H1 (cell line): ENCODE measurements at places on chromosomes 1 and 21.

DNA sequence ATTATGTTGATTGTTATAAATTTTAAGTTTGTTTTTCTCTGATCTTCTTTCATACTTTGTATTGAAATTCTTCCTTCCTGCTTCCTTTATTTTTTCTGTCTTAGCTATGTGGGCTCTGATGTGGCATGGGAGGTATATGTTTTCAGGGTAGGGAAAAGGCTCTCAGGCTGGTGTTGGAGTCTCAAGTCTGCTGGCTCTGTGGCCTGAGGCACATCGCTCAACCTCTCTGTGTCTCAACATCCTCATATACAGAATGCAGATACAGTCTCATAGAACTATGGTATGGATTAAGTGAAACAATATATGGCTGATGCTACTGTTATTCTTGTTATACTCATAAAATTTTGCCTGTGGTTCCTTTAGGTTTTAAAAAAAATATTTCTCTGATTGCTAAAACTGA is 105.9 kb downstream of the KCNN3 start:
- no peak for DNase-seq
- H3K4me3 ChIP-seq = no peak overlapping the region
- H3K27me3 ChIP-seq = peaks cover 2% of the 10 kb centered on the region; the same call in 1 of the 2 replicates
- H3K4me1 ChIP-seq = no peaks in the 10 kb centered on the region
- no peaks in the 10 kb centered on the region for H3K36me3 ChIP-seq

DNA sequence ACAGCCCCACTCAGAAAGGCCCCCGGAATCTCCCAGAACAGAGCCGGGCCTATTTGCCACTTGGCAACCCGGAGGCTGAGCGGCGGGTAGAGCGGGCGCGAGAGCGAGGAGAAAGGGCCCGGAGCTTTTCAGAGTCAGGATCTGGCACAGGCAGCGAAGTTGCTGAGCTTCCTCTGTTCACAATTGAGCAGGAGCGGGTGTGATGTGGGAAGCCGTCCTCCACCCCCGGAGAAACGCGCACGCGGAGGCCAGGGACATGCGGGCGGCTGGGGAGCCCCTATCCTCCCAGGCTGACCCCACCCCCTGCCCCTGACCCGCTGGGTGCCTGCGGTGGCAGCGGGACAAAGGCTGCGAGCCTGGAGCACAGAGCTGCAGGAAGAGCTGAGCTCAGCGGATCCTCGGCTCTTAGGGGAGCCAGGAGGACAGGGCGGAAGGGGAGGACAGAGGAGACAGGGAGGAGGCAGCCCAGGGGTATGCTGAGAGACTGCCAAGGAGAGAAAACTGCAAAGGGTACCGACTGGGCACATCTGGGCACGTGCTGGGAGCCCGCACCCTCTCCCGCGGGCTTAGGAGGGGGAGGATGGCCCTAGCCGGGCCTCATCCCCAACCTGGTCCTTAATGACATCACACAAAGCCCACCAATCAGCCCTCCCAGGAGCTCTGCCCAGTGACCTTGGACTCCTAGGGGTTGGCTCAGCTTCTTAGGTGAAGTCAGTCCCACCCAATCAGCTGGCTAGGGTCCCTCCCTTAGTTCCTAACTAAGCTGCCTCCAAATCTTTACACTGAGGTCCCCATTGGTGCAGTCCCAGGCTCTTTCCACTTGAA is 9.3 kb downstream of the KIF21B start:
- H3K36me3 ChIP-seq = no peaks in the 10 kb centered on the region
- DNase-seq = peak; percentile 79
- H3K4me3 ChIP-seq = no peak overlapping the region
- 0 out of 2 replicates have a peak overlapping the region, but pooled peaks have one; percentile 11 for H3K27ac ChIP-seq
- no peaks in the 10 kb centered on the region for H3K4me1 ChIP-seq

GRCh38 chr1:20386323-20387081 is 95.8 kb downstream of the VWA5B1 start:
- no peak for DNase-seq
- peaks cover 3% of the 10 kb centered on the region; the same call in 1 of the 2 replicates for H3K4me1 ChIP-seq
- no peak overlapping the region for H3K4me3 ChIP-seq
- H3K27ac ChIP-seq = no peak overlapping the region
- H3K36me3 ChIP-seq = no peaks in the 10 kb centered on the region

GRCh38 chr1:98557895-98558294 is 103.6 kb upstream of the SNX7 start:
- H3K4me3 ChIP-seq = no peak overlapping the region
- H3K4me1 ChIP-seq = no peaks in the 10 kb centered on the region
- no peaks in the 10 kb centered on the region for H3K36me3 ChIP-seq
- H3K27me3 ChIP-seq = no peaks in the 10 kb centered on the region
- no peak for DNase-seq

DNA sequence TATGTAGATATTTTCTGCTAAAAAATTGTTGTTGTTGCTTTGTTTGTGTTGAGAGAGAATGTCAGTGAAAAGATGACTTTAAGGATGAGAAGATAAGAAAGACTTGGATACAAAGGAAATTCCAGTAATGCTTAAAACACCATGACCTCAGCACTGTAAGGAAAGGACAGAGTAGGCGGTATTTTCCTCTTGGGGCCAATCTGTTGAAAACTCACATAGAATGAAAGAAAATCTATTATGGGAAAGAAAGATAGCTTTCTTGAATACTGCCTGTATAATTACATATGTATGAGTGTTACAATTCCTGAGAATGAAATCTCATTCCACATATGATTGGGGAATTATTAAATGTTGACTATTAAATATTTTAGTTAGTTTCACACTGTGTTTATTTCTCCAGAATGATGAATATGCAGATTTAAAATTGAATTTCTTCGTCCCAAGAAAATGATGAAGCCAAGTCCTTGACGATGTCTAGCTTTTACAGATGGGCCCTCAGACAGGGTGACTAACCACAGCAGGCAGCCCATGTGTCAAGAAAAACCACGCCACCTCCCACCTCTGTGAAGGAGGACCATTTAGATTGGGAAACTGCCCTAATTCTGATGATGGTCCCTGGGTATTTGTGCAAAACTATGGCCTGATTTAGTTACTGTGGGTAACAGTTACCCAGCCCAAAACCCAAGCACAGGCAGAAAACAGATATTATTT is 49.7 kb upstream of the LMO4 start:
- H3K27me3 ChIP-seq = no peaks in the 10 kb centered on the region
- H3K36me3 ChIP-seq = no peaks in the 10 kb centered on the region; the same call in 1 of the 2 replicates
- H3K4me3 ChIP-seq = no peak overlapping the region
- H3K27ac ChIP-seq = no peak overlapping the region
